ENCODE measurements at places on chromosomes 3 and 15. TPM values are rescaled to one million over a fixed set of nuclear protein-coding genes. Genes with fewer than 3 reads are reported as not detected.

The B3GNT5 gene
- 1.7 TPM for total RNA-seq

The LMAN1L gene
- not detected for total RNA-seq

The RBPMS2 gene
- 0.97 TPM for total RNA-seq

The ECE2 gene
- not detected for total RNA-seq

The ZNF620 gene
- total RNA-seq: 1.6 TPM

The MORC1 gene
- total RNA-seq: not detected

The DZIP1L gene
- 32.0 TPM for total RNA-seq

The KNG1 gene
- total RNA-seq: not detected

The LDHAL6B gene
- not detected for total RNA-seq

The ARPP21 gene
- not detected for total RNA-seq

The CHRM5 gene
- not detected for total RNA-seq

The FHIT gene
- 3.7 TPM for total RNA-seq

The CTXN2 gene
- total RNA-seq: not detected

The VEPH1 gene
- total RNA-seq: 55.6 TPM

The ERC2 gene
- not detected for total RNA-seq

The EFCAB12 gene
- total RNA-seq: 0.22 TPM

The CCDC50 gene
- 64.0 TPM for total RNA-seq

The EHHADH gene
- 7.3 TPM for total RNA-seq

The SLC6A1 gene
- total RNA-seq: not detected

The ACKR4 gene
- total RNA-seq: 5.3 TPM

The CAMKV gene
- not detected for total RNA-seq

The SEMA5B gene
- total RNA-seq: 0.13 TPM

The GRIP2 gene
- 1.6 TPM for total RNA-seq

Data from articular chondrocyte of knee joint (primary cell).